ENCODE measurements at places on chromosomes 6 and 20.

DNA sequence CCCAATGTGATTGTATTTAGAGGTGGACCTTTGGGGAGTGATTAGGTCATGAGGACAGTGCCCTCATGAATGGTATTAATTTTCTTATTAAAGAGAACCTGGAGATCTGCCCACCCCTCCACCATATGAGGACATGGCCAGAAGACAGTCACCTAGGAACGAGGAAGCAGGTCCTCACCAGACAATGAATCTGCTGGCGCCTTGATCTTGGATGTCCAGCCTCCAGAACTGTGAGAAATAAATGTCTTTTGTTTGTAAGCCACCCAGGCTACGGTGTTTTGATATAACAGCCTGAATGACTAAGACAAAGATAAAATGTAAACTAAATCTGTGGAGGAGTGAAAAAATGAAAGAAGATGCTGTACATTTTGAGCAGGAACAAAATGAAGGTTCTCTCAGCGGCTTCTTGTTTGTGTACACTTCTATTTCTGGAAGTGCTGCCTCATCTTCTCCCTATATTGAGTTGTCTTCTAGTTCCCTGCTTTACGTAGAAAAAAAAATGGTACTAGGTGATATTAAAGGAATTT is 1.5 kb upstream of the IPCEF1 start:
- DNase-seq, result no peak

DNA sequence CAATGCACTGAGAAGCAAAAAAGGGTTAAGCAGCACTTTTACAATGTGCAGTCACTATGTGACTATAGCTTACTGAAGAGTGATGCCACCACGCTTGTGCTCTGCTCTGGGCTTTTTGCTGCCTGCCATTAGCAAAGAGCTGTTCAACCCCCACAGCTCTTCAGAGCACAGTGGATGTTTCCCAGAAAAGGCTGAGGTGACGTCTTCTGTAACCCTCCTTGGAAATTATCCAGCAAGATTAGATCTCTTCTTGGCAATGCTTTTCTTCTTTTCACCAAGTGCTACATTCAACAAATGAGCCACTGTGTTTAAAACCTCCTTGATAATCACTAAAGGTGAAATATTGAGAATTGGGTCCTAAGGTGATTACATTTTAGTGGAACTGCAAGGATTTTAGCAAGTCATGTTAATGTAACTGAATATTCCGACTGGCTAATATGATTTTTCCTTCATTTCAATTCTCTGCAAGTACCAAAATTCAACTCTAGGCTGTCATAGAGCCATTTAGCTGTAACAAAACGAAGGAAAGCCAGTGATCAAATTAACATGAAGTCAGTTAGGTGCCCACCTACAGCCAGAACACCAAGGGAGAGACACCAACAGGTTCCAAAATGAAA is 34.9 kb downstream of the ELOVL5 start:
- DNase-seq, result no peak

DNA sequence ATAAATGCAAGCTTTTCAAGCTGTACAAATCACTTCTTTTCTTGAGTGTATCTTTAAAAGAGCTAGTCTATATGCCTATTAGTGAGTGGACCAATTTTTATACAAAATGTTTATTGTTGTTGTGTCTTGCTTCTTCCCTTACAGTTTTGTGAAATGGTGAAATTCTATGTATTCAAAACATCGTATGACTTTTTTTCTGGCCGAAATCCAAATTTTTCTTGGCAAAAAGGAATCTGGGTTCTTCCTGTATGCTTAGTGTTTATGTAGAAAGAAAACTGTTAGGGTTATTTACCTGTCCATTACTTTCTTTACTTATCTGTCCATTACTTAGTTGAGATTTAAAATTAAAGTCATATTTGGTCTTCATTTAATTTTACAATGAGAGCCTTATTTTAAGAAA is 153.9 kb downstream of the MMS22L start:
- no peak for DNase-seq

DNA sequence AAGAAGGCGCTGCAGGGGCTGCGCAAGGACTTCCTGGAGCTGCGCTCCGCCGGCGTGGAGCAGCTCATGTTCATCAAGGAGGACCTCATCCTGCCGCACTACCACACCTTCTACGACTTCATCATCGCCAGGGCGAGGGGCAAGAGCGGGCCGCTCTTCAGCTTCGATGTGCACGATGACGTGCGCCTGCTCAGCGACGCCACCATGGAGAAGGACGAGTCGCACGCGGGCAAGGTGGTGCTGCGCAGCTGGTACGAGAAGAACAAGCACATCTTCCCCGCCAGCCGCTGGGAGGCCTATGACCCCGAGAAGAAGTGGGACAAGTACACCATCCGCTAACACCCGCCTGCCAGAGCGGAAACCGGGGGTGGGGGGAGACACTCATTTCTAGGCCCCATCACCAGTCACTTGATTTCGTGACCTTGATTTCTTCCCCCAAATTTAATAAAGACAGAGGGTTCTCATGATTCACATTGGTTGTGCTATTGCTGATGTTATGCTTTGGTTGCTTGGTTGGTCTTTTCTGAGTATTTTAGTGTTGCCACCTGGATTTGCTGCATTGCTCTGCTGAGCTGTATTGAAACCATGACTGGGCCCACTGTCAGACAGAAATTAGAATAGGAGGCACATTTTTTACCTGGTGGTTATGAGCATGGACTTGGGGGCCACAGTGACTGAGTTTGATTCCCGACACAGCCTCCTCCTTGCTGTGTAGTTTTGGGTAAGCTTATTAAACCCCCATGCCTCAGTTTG is 1.5 kb downstream of the FAM50B start:
- no peak for DNase-seq

DNA sequence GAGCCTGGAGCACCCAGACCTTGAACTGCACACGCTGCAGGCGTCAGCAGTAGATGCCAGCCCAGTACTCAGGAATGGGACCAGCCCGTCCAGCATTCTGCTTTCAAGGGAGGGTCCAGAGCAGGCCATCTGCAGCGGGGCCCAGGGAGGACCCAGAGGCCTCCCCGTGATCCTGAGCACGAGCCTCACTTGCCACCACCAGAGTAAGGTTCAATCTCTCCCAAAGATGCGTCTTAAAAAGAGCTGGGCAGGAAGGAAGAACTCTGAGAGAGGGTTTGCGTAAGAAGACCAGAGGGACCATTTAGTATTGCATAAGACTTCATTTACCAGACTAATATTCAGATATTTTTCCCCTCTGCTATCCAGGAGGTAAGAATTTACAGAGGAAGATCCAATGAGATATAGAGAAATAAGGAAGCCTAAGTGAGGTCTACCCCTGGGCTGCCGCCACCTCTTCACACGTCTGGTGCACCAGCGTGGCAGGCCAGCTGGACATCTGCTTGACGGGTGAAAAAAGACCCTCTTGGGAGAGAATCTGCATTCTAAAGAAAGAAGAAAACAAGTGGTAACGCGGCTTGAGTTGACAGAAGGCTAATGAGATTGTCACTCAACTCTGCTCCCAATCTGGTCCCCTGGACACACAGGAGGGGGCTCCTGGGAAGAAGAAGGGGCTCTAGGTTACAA is 107.3 kb downstream of the PRND start:
- no peak for DNase-seq

- DNase-seq, result no peak
These were observed 1.7 kb downstream of the CDC25B start for GRCh38 chr20:3797592-3798372.

DNA sequence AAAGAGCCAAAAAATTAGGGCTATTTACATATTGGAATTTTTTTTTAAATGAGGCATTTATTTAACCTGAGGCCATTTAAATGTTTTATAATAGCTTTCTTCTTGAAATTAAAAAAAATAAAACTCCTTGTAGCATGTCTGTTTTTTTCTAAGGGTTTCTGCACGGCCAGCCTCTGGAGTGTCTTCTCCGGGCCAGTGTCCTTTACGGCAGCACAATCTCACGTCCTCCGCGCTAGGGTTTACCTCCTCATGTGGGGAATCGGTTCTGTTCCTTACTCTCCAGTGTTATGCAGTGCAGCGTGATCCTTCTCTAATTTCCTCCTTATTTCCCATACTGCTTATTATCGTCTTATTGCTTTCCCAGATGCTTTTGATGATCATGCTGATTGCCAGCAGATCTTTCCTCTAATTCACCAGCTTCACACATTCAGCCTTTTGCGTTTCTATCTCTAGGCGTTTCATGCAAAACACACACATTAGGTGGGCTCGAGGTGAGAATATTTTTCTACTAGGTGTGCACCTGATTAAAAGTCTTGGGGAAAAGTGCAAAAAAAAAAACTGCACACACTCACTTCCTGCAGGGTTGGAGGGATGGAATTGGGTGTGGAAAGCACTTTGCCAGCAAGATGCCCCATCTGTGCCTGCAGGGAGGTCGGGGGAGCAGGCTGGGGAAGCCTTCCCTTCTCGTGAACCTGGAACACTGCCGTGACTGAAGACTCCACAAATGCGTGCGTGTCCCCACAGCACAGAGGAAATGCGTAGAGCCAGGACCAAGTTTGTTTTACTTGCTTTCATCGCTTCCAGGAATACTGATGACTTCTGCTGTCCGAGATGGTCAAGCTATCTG is 56.1 kb downstream of the PSMG4 start:
- DNase-seq, result no peak

Measured in NCI-H2171 (cell line).